ENCODE measurements at places on chromosomes 1 and 21. TPM values are rescaled to one million over a fixed set of nuclear protein-coding genes. Genes with fewer than 3 reads are reported as not detected.

DNA sequence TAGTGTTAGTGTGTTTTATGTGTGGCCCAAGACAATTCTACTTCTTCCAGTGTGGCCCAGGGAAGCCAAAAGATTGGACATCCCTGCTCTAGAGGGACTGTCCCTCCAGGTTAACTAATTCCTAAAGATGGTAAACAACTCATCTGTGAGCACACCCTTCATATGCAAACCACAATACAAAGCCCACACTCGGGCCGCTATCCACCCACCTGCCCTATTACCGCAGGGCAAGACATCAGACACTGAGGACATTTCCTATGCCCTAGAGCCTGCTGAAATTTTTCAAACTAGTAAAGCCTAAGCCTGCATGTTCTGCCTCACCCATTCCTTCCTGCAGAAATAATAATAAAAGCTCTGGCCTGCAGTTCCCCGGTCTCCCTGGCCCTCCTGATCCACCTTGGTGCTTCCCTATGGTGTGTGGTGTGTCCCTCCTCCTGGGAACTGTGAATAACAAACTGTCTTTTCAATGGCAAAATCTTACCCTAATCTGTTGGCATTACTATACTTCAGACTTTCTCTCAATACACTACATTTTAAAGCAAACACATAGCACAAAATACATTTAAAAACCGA lies 39.3 kb upstream of the NTPCR start:
- no peak overlapping the region for H3K27ac ChIP-seq
- no peaks in the 10 kb centered on the region for H3K27me3 ChIP-seq
- H3K36me3 ChIP-seq = no peaks in the 10 kb centered on the region
- H3K4me3 ChIP-seq = no peak overlapping the region

- H3K27me3 ChIP-seq = no peaks in the 10 kb centered on the region
- DNase-seq = no peak
- peak overlapping the region; percentile 65 for H3K4me3 ChIP-seq
- no peaks in the 10 kb centered on the region for H3K36me3 ChIP-seq
These were observed 1.3 kb downstream of the ARL8A start for GRCh38 chr1:202143011-202143767.

GRCh38 chr1:173506437-173506836 lies 29.3 kb downstream of the PRDX6 start:
- H3K4me3 ChIP-seq = no peak overlapping the region
- H3K36me3 ChIP-seq = no peaks in the 10 kb centered on the region
- no peak overlapping the region for H3K27ac ChIP-seq
- DNase-seq = no peak
- no peaks in the 10 kb centered on the region for H3K27me3 ChIP-seq

DNA sequence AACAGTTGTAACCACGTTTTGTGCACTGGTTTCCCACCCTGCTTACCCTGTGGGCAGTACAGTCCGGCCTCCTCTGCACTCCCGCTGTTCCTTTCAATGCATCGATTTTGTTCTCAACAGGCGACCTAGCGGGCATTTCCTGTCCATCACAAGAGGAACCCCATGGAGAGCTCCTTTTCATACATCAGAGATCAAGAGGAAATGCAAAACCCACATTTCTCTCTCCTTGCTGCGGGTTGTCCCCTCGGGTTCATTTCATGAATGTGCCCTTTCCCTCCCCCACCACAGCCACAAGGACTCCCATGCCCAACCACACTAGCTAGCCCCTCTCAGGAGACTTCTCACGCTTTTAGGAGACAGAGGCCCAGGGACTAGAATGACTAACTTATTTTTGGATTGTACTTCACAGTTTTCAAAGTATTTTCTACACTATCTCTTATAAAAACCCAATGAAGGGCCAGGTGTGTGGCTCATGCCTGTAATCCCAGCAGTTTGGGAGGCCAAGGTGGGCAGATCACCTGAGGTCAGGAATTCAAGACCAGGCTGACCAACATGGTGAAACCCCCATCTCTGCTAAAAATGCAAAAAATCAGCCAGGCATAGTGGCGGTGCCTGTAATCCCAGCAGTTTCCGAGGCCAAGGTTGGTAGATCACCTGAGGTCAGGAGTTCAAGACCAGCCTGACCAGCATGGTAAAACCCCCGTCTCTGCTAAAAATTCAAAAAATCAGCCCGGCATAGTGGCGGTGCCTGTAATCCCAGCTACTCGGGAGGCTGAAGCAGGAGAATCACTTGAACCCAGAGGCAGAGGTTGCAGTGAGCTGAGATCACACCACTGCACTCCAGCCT lies 18.4 kb downstream of the ATP1A4 start:
- no peak overlapping the region for H3K27ac ChIP-seq
- no peaks in the 10 kb centered on the region for H3K36me3 ChIP-seq
- H3K4me3 ChIP-seq = no peak overlapping the region

DNA sequence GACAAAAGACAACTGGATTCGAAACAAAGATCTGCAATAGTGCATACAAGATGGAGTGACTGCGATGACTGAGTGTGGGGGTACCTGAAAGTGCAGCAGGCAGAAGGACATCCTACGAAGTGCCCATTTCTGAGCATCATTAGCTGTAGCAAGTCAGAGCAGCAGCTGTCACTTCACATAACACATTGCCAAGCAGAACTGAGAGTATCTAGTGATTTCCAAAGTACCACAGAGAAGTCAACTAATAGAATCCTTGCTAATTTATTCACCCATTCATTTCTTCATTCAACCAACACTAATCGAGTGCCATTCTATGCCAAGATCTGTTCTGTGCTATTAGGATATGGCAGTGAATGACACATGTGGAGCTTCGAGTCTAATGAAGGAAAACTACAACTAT lies 31.6 kb upstream of the CAMSAP2 start:
- H3K36me3 ChIP-seq = no peaks in the 10 kb centered on the region
- no peak overlapping the region for H3K4me3 ChIP-seq
- no peak overlapping the region for H3K27ac ChIP-seq
- H3K27me3 ChIP-seq = no peaks in the 10 kb centered on the region
- H3K4me1 ChIP-seq = no peaks in the 10 kb centered on the region

DNA sequence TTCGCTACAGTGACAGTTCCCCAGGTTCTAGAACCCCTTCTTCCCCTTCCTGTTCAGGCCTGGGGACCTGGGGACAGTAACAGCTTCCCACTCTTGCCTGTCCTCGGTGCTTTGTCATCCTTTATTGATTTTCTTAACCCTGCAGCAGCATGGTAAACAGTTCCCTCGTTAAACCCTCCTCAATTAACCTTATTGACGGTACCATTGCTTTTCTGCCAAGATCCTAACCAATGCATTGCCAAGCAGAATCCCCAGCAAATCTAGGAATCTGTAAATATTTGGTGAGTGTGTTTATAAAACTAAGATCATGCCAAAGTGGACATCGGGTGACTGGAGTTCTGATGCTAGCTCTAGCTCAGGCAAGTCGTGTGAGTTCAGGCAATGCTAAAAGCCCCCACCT lies 99.6 kb upstream of the KAZN start:
- no peak overlapping the region for H3K27ac ChIP-seq
- H3K4me3 ChIP-seq = no peak overlapping the region
- H3K4me1 ChIP-seq = no peaks in the 10 kb centered on the region
- H3K36me3 ChIP-seq = no peaks in the 10 kb centered on the region
- H3K27me3 ChIP-seq = peaks cover 4% of the 10 kb centered on the region

DNA sequence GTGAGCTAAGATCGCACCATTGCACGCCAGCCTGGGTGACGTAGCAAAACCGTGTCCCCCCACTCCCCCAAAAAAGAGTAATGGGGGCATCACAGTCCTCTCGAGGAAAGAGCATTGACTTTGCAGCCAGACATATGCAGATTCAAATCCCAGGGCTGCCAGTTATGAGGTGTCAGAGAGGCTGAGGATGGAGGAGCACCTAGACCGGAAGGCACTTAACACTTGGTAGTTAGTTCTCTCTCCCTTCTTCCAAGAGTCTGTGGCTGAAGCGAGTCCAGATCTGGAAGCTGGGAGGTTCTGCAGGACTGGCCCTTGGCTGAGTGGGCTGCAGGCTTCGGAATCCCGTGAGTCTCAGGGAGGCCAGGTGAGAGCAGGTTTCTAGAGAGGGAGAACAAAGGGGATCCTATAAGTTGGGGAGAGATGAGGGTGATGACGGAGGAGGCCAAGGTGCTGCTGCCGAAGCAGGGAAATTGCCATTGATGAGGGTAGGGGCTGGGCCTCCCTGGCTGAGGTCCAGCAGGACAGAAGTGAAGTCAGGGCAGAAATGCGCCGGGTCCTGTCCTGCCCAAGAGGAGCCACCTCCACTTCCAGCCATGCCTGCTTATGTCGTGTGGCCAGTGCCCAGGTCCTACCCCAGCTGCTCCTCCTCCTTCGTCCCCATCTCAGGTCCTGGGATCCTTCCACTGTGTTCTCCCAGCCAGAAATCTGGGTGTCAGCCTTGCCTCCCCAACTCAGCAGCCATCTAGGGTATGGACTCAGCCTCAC lies 13.3 kb upstream of the SPOCD1 start:
- H3K36me3 ChIP-seq = no peaks in the 10 kb centered on the region
- H3K27ac ChIP-seq = no peak overlapping the region
- H3K4me1 ChIP-seq = no peaks in the 10 kb centered on the region
- no peak for DNase-seq

- H3K4me1 ChIP-seq = no peaks in the 10 kb centered on the region
- peaks cover 8% of the 10 kb centered on the region for H3K36me3 ChIP-seq
- H3K27me3 ChIP-seq = no peaks in the 10 kb centered on the region
- no peak overlapping the region for H3K4me3 ChIP-seq
- H3K27ac ChIP-seq = no peak overlapping the region
These were observed 80.8 kb downstream of the PIK3CD start for GRCh38 chr1:9732123-9732971.

DNA sequence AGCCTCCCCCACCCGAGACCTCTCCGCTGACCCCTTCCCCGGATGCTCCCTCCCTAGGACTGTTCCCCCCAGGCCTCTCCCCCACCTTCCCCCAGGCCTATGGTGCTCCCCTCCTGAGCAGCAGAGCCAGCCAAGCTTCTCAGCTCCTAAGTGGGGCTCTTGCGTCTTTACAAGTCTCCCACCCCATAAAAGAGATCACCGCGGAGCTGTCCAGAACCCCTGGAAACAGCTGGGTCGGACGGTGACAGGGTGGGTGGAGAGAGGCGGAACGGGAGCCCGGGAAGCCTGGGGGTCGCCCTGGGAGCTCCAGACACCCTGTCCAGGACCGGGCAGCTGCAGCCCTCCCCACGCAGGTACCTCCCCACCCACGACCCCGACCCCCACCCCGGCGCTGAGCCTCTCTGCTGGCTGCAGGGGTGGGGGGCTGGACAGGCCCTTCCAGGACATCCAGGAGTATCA lies 61.2 kb downstream of the WNT9A start:
- H3K27me3 ChIP-seq = no peaks in the 10 kb centered on the region
- peak overlapping the region; percentile 58 for H3K4me3 ChIP-seq
- H3K36me3 ChIP-seq = no peaks in the 10 kb centered on the region
- DNase-seq = no peak
- no peaks in the 10 kb centered on the region for H3K4me1 ChIP-seq
- peak overlapping the region; percentile 79 for H3K27ac ChIP-seq

DNA sequence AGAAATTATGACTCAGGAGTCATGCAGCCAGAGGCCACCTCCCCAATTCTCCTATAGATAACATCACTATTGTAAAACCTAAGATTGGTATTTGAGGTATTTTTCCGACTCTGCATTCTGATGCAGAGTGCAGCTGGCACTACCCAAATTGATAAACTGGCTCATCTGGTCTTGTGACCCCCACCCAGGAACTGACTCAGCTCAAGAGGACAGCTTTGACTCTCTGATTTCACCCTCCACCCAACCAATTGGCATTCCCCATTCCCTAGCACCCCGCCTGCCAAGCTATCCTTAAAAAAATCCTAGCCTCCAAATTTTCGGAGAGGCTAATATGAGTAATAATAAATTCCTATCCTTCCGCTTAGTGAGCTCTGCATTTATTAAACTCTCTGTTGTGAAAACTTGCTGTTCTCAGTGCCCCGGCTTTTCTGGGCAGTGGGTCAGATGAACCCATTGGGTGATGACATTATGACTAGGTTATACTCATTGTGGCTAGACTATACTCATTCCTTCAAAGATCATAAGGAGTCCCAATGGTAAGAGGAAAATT lies 39.4 kb upstream of the EPS15 start:
- no peak overlapping the region for H3K27ac ChIP-seq
- H3K4me3 ChIP-seq = no peak overlapping the region
- DNase-seq = no peak
- no peaks in the 10 kb centered on the region for H3K36me3 ChIP-seq
- H3K4me1 ChIP-seq = peaks cover 45% of the 10 kb centered on the region
- H3K27me3 ChIP-seq = no peaks in the 10 kb centered on the region

GRCh38 chr1:92483610-92484471 lies 2.9 kb downstream of the GFI1 start:
- no peak overlapping the region for H3K27ac ChIP-seq
- H3K4me3 ChIP-seq = peak overlapping the region; percentile 51
- no peak for DNase-seq
- H3K4me1 ChIP-seq = peaks cover 56% of the 10 kb centered on the region
- no peaks in the 10 kb centered on the region for H3K36me3 ChIP-seq

LMOD1 gene
- total RNA-seq = 19.6 TPM

KIAA1614 gene
- total RNA-seq = 3.3 TPM

OR1C1 gene
- not detected for total RNA-seq

C1orf210 gene
- 0.27 TPM for total RNA-seq

SPRR2F gene
- total RNA-seq = not detected

LCE3C gene
- total RNA-seq = not detected

Measured in gastrocnemius medialis (tissue), 4 donors.